ENCODE measurements at places on chromosomes 13 and 19. TPM values are rescaled to one million over a fixed set of nuclear protein-coding genes. Genes with fewer than 3 reads are reported as not detected.
A peak's percentile ranks its signal among the peaks of the same experiment; 100 is the strongest.

DNA sequence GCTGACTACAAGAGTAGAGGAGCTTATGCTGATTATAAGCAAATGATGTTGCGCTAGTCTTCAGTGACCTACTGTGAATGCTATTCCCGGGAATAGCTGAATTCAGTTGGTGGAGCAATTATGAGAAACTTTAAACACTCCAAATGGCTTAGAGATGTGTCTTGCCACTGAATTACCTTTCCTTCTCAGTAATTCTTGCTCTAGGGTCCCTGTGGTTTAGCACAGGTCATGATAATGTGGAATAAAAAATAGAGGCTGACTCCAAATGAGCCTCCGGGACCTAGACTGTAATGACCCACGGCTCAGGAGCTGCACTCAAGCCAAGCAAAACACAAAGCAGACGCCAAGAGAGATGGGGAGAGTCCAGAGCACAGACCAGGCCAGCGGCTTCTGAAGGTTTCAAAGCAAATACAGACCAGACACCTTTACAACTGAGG, 124.7 kb downstream of the RGCC start:
- peak; percentile 70 for DNase-seq

GRCh38 chr19:15300533-15301197, 31.7 kb downstream of the BRD4 start:
- DNase-seq: no peak

PNPLA6 gene
- 133 TPM for total RNA-seq

ANKRD24 gene
- 1.3 TPM for total RNA-seq

- no peak for DNase-seq
Measured at GRCh38 chr13:73194310-73194709, 135.5 kb downstream of the KLF5 start.

- peak; percentile 71 for DNase-seq
Measured at GRCh38 chr19:17244618-17245534, 843 bp downstream of the NR2F6 start.

ZNF723 gene
- total RNA-seq: not detected
